NCI-H460 (cell line): ENCODE measurements at places on chromosomes 6 and 20.

- DNase-seq = no peak
Measured at GRCh38 chr6:57159127-57159526, 13.0 kb upstream of the BAG2 start.

GRCh38 chr6:138001750-138002349 is 105.4 kb downstream of the PERP start:
- peak; percentile 46 for DNase-seq

DNA sequence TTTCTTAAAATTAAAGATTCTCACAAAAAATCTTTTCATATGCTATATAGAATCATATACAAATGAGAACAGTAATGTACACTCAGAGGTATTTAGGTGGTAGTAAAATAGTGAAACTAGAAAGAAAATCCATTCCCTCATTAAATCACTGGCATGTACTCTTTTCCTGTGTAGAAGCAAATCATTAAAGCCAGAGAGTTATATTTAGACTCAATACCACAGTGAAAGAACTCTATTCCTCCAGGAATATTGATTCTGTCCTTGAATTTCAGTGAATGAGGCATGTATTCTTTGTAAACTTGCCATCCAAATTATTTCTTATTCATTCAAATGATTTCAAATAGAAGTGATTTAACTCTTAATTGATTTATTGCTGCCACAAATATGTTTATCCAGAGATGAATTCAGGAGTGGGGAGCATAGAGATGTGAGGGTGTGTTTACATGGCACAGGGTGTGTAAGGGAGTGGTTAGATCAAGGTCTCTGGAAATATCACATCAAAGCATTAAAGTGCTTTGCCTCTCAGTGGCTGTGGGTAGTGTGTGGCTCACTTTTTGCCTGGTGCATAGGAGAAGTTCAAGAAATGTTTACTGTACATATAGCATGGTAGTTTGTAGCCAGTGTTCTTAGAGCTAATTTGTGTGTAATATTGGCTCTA is 141.2 kb downstream of the FAM83B start:
- no peak for DNase-seq

DNA sequence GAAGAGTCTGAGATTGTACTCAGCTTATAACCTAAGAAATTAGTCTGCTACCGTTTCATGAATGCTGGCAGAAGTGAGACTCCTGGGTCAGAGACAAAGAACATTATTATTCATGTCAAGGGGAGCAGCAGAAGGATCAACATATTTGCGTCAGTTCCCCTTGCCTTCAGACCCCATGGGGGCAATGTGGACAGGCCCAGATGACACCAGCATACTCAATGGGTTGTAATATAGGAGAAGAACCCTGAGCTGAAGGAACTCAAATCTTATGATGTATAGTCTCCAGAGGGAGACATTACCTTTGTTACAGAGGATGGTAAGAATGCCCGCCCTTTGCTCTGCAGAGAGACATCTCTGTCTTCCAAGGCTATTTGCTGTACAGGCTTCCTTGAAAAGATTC is 384.4 kb downstream of the EPM2A start:
- DNase-seq = no peak

- no peak for DNase-seq
Measured at GRCh38 chr6:111683749-111684267, 78.1 kb upstream of the TRAF3IP2 start.

DNA sequence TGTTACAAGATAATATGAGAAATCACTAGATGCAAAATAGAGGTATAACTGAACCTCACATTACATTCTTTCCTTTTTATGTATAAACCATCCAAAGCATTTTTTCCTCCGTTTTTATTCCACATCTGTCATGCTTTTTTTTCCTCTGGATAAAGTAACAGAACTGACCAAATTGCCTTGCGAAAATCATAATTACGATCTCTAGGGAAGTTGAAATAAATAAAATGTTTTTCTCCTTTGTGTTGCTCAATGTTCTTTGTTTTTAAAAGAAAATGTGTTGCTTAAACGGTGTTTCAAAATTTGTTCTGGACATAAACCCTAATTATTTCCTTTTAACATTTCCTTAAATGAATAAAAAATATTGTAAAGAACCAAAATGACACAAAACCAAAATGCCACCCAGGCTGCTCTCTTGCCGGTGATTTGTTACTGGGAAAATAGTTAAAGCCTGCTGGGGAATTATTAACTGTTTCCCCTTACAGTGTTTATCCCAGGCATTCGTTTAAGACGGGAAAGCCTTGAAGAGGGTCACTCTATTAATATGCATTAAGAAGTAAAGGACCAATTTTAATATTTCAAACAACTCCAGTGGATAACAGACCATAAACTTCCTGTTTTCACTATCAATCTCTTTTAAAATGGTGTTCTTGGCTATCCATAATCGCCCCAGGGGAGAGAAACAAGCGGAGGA is 1.7 kb upstream of the ADGRB3 start:
- DNase-seq = no peak

DNA sequence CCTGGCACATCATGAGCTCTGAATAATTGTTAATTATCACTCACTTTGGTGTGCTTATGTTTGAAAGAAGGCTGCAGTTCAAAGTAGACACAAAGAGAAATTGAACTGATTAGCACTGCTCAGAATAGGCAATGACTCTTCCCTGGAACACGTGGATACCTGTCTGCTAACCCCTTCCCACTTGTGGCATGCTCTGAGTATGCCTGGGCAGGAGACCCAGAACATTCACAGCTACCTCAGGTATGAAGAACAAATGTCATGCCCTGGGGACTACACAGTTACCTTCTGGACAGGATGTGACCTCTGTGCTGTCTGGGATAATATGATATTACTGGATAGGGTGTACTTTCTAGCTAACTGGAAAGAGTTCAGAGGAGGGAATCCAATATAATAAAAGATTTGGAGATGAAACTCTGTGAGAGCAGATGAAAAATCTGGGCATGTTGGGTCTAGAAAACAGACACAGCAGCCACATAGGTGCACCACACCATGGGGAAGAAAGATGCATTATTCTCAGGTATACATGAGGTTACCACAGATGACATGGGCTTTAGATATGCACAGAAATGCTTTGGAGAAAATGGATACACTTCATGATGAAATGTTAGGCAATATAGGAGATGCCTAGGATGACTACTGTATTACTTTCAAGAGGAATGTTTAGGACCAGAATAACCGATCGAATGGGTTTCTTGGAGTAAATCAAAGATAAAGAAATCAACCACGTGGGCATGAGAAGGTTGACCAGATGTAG is 324.2 kb upstream of the PREP start:
- DNase-seq = peak; percentile 24

- DNase-seq = no peak
Measured at GRCh38 chr20:13677241-13677640, 38.5 kb upstream of the TASP1 start.

- no peak for DNase-seq
Measured at GRCh38 chr6:35341557-35341956, 801 bp upstream of the PPARD start.

DNA sequence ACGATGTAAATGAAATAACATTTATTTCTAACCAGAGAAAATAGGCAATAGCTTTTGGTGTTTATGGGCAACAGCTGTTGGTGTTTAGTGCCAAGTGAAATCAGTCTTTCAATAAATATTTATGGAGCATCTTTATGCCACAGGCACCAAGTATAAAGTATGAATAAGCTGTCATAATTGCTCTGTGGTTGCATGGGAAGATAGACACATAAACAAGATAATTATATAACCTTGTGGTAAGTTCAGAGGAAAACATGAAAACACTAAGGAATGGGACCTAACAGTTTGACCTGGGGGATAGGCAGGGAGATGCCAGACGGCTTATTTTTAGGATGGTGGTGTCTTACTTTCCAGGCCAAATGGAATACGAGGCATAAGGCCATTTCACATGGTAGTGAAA is 110.9 kb downstream of the GFRAL start:
- DNase-seq = no peak

DNA sequence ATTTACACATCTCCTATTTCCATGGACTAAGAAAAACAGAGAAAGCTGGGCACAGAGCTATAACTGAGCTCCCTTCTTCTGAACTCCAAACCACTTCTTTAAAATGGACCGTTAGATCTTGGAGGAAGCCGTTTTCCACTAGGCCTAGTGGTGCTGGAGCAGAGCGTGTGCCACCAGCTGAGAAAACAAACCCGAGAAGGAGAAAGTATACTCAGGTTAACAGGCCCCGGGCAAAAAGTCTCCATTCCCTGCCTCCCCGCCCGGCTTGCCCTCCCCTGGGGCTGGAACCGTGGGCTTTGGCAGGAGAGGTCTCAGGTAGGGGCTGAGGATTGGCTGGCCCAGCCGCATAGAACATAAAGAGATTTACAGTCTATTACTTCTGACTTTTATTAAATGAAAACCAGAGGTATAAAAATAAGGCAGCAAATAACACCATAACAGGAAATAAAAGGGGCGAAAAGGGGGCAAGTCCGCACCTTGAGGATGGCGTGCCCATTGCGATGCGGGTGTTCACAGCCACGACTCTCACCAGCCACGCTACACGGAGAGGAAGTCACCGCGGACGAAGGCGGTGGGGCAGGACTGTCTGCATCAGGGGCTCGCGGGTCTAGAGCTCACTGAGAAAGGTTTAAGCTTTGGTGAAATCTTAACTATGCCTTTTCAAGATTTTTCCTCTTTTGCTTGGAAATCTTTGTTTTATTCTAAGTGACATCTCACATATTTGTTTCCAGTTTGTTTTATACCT is 191.2 kb upstream of the GMDS start:
- no peak for DNase-seq

DNA sequence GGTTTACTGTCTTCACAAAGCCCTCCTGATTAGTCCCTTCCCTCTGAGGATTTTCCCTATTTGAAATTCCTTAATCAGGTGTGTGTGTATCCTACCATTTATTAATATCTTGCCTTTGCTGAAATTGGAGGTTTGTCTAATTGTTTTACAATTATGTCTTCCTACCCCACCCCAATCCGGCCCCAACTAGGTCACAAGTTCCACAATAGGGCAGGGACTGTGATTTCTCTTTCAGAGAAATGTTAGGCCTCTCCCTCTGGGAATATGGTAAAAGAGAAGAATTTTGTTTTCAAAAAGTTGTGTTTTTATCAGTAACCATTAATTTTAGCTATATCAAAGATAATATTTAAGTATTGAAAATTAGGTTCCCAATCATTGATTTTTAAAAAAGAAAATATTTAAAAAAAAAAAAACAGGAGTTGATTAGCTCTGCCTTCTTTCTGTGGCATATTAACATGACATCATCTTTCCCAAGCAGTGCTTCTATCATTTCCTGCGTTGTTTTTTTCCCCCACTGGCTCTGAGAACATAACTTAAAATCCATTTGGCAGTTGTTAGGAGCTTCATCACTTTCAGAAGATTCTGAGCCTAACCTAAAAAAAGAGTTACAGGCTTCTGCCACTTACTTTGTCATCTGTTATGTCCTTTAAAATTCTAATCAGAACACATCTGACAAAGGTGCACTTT is 36.1 kb downstream of the BLOC1S5 start:
- DNase-seq = no peak

DNA sequence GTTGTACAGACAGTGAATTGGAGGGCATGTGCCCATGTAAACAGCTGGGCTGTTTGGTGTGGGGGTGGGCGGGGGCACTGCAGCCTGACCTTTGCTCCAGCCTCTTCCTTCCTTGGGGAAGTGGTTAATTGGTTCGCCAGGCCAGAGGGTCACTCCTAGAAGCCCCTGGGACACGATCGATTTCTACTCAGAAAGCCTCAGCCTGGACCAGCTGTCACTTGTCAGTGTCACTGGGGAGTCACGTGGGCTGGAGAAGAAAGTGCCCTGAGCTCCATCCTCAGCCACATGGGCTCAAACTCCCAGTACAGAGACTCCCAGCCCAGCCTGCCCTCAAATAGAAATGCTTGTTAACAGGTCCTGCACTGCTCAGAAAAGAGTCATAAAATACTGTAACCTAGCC is 423.8 kb upstream of the SULF2 start:
- DNase-seq = no peak

DNA sequence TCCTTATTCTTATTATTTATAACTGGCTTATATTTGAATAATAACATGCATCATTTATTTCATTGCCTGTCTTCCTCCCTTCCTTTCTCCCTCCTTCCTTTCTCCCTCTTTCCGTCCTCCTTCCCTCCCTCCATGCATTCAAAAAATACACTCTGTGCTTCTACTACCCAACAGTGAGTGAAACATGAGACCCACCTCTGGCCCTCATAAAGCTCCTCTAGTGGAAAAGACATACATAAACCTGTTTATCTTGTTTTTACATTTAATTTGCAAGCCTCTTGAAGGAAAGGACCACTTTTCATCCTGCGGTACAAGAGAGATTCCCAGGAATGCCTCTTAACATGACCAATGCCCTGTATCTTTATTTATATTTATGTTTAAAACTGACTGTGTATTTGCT is 21.8 kb upstream of the ISM1 start:
- DNase-seq = no peak

GRCh38 chr6:132359886-132360285 is 41.4 kb downstream of the MOXD1 start:
- no peak for DNase-seq

GRCh38 chr20:8132484-8133309 is 631 bp downstream of the PLCB1 start:
- no peak for DNase-seq

DNA sequence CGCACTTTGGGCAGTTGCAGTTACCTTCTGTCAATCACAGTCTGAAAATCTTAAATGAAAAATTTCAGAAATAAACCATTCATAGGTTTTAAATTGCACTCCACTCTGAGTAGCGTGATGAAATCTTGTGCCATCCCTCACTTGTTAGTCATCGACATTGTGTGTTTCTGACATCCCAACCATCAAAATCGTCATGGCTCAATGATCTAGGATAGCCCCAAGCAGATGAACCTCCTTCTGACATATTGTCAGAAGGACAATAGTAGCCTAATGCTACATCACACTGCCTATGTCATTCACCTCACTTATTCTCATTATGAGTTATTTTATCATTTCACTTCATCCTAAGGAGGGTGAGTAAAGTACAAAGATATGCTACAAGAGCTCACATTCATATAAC is 284.8 kb downstream of the PTPRK start:
- DNase-seq = no peak

DNA sequence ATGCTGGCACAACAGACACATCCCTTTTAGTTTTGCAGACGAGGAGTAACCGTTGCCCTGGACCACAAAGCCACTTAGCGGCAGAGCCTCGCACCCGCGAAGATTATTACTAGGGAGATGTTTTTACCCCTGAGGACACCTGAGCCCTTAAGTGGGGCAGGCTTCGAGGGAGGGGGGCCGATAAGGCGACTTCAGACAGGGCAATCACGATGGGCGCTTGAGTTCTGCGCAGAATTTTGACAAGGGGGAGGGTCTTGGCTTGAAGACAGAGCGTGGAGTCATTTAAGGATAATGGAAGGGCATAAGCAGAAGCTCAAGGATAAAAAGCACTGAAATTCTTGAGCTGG is 650 bp upstream of the TTK start:
- no peak for DNase-seq

- no peak for DNase-seq
Measured at GRCh38 chr6:45477790-45478189, 100.1 kb upstream of the SUPT3H start.

GRCh38 chr6:14258695-14259593 is 141.4 kb downstream of the CD83 start:
- DNase-seq = no peak

- no peak for DNase-seq
Measured at GRCh38 chr6:168411130-168411529, 29.9 kb upstream of the SMOC2 start.

GRCh38 chr6:33324125-33324524 is 6.6 kb upstream of the ZBTB22 start:
- DNase-seq = no peak
